Renal pelvis (tissue), 12 donors: ENCODE measurements at places on chromosomes 12 and 14. TPM values are rescaled to one million over a fixed set of nuclear protein-coding genes. Genes with fewer than 3 reads are reported as not detected.

DNA sequence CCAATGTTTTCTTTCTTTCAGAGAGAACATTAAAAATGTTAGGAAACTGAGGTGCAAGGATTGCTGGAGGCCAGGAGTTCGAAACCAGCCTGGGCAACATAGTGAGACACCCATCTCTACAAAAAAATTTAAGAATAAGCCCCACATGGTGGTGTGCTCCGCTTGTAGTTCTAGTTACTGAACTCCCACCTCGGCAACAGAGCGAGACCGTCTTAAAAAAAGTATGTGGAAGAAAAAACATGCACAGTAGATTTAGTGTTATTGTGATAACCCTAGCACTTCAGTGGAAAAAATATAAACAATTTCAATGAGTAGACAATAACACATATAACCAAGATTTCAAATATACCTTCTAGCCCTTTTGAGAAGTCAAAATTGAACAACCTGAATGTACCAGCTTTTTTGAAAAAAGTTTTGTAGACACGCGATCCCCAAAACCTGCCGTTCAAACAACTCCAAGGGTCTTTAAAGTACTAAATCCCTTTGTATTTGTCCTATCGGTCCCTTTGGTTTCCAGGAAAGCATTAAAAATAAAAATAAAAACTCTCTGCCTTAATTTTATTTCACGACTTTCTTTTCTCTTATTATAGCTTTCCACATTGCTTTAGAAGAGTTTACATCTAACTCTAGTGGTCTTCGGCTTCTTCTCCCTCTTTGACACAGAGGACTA lies 1.0 kb upstream of the ANO6 start:
- no peak for DNase-seq

STXBP6 gene
- polyA plus RNA-seq: 7.1 TPM

GRCh38 chr14:77311217-77311616 lies 9.5 kb downstream of the POMT2 start:
- DNase-seq: no peak

- DNase-seq: peak; percentile 34
Observed at GRCh38 chr12:53677800-53678148, 1.9 kb upstream of the ATP5MC2 start.

DNA sequence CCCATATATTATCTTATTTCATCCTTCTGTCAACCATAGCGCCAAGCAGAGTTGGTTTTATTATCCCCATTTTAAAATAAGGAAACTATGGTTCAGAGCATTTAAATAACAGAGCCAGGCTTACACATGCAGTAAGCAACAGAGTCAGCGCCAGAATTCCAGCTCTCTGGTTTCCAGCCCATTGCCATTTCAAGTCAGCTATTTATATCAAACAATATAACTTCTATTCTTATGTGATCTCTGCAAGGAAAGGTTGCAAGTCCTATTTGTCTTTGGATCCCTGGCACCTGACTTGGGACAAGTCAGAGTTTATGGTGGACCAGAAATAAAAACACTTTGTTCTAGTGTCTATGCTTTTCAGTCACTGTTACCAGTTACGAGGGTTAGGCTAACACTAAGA lies 174.1 kb upstream of the EEA1 start:
- DNase-seq: no peak

DNA sequence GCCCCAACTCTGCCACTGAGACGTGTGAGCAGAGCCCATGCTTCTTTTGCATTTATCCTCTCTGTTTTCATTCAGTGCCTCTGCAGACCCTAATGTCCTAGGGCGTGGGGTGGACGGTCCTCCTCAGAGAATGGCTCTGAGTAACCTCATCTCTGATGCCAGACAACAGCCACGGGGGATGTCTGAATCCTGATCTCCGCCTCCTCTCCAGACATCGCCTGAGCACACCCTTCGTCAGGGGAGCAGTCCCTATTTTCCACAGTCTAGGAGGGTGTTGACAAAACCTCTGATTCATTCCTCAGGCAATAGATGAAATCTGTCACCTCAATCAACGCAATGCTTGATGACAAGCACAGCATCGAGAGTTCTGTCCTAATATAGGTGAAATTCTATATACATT lies 109.2 kb upstream of the DYRK2 start:
- DNase-seq: no peak

GRCh38 chr14:85088192-85088591 lies 441.8 kb upstream of the FLRT2 start:
- no peak for DNase-seq

DNA sequence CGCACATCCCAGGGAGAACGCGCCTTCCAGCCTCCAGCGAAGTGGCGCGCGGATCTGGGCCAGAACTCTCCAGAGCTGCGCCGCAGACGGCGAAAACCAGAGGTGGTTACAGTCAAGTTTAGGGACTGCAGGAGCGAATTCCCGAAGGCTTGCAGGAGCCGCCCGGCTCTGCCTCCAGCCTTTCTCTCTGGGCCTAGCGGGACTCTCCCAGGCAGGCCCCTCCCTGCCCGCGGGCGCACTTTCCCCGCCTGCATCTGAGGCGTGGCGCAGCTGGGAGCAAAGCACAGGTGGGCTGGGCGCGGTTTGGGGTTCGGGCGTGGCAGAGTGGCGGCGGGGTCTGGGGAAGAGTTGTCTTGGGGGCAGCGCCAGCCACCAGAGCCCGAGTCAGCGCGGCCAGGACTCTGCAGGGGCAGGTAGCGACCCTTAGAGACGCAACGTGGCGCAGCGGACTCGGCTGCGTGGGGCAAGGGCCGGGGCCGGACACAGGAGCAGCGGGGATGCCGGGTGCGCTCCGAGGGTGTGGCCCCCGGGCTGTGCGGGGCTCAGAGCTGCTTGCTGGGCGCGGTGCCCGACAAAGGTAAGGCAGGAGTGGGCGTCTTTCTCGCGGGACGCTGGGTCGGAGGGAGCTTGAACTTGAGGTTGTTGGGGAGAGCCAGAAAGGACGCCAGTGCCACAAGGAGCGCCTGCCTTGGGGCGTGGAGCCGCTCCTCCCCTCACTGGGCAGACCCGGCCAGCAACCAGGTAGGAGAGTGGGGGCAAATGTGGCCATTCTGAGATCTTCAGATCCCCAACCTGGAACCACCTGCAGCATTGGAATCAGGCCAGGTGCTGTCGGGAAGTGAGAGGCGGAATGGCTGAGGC lies 1126.0 kb downstream of the AACS start:
- peak; percentile 9 for DNase-seq

KCNJ8 gene
- 22.8 TPM for polyA plus RNA-seq

DNA sequence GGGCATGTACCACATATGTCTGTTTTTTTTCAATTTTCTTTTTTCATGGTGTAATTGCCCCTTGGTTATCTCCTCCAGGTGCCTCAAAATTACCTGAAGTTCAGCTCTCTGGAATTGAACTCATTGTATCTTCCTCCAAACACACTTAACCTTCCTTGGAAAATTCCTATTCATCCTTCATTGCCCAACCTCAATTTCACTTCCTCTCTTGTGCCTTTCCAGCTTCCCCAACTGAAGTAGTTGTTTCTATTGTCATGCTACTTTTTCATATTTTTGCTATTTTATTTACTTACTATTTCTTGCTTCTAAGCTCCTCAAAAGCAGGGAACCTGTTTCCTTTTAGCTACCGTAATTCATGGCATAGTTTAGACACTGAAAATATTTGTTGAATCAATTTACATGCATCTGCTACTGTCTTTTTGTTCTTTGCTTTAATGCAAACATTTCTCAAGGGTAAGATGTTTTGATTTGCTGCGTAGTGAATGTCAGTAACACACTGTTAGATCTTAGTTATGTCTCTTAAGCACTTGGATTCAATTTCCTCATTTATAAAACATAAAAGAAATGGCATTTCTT lies 37.0 kb upstream of the STXBP6 start:
- DNase-seq: no peak

DNA sequence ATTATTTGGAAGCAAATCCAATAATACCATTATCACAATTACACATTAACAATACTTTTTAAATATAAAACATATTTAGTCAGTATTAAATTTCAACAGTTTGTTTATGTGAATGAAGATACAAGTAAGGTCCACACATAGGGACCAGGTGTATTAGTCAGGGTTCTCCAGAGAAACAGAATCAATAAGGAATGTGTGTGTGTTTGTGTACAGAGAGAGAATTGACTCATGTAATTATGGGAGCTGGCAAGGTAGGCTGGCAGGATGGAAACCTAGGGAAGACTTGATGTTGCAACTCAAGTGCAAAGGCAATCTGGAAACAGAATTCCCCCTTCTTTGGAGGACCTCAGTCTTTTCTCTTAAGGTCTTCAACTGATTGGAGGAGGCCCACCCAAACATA lies 123.2 kb upstream of the OTX2 start:
- DNase-seq: no peak

DNA sequence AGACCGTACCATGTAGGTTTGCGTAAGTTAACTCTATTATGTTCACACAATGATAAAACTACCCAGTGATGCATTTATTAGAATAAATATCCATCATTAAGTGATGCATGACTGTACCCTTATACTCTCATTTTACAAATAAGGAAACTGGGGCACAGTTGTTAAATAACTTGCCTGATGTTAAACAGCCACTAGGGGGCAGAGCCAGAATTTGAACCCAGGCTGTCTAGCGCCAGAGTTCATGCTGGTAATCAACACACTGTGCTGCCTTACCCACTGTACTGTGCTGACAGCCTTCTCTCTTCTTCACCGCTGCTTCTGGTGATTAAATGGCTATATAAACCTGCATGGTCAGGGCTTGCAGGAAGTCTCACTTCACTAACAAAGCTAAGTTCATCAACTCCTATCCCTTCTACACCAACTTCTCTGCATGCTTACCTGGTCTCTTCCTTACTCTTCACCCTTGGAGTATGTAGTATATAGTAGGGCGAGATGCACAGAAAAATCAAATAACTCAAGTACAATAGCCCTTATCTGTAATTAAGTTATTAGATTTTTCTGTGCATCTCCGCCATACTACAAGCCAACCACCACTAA lies 43.6 kb upstream of the APPL2 start:
- peak; percentile 9 for DNase-seq

UNG gene
- 67.5 TPM for polyA plus RNA-seq

- no peak for DNase-seq
Observed at GRCh38 chr12:60173224-60174170, 577.7 kb downstream of the SLC16A7 start.

NXPH4 gene
- 3.7 TPM for polyA plus RNA-seq

CD27 gene
- polyA plus RNA-seq: 2.6 TPM

GRCh38 chr12:89544681-89545184 lies 18.9 kb upstream of the POC1B start:
- peak; percentile 65 for DNase-seq

- no peak for DNase-seq
Observed at GRCh38 chr12:132948146-132949066, 7.7 kb downstream of the ZNF605 start.

- no peak for DNase-seq
Observed at GRCh38 chr12:84727961-84728360, 184.6 kb downstream of the SLC6A15 start.

A2ML1 gene
- 0.20 TPM for polyA plus RNA-seq

DNA sequence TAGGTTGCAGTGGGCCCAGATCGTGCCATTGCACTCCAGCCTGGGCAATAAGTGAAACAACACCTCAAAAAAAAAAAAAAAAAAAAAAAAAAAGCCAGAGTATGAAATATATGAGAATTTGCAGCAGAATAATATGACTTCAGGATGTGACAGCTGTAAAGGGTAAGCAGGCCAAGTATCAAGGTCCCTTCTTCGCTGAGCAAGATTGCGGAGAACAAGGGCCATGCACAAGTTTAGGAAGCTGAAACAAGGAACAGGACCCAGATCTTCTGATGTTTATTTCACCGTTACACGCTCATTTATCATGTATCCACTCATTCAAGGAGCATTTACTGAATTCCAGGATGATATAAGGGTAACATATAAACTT lies 659 bp upstream of the FOXJ2 start:
- DNase-seq: no peak

KRT71 gene
- polyA plus RNA-seq: not detected

DNA sequence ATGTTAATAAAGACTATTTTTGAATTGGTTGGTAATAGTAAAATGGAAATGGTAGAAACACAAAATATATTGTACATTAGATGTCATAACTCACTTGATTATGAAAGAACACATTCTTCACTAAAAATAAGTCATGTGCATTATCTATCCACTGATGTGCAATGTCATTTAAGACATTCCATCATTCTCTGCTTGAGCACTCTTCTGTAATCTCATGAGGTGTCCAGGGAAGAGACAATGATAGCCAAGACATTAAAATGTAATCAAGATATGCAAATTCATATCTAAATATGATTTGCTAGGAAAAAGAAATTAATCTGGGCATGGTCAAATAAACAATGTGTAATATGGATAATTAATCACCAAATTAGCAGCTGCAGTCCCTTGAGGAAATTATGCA lies 422.5 kb downstream of the BTG1 start:
- no peak for DNase-seq

- no peak for DNase-seq
Observed at GRCh38 chr14:90308561-90308960, 23.2 kb downstream of the NRDE2 start.

GRCh38 chr14:58327019-58327418 lies 28.7 kb downstream of the ARID4A start:
- DNase-seq: no peak

SVOP gene
- polyA plus RNA-seq: 0.12 TPM

DNA sequence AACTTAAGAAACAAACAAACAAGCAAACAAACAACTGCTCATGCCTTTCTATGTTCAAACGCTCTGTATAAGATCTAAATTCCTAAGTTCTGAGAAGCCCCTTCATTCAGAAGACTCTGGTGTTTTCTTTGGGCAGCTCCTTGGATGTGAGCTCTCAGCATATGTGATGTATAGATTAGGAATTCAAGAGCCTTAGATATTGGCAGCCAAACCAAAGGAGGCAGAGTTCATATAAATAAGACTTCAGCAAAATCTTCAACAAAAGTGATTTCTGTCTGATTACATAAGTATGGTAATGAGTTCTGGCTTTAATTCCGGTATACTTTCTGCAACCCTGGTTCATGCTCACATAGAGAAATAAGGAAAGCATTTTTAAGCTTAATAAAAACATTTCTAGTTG lies 145.6 kb downstream of the DYRK2 start:
- DNase-seq: no peak

DNA sequence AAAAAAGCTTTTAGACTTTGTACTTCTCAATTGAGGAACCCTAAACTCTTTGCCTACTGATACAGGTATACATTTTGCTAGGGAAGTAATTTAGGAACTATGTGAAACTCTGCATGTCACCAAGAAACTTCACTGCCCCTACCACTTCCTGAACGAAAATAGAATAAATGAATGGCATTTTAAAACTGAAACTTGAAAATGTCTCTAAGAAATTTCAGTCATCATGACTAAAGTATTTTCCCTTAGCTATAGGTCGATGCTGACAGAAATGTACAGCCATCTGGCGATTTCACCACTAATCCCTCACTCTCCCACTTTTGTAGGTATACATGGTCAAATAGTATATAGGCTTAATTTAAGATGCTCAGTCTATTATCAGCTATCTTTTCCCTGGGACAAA lies 194.9 kb upstream of the SYT10 start:
- no peak for DNase-seq

DNA sequence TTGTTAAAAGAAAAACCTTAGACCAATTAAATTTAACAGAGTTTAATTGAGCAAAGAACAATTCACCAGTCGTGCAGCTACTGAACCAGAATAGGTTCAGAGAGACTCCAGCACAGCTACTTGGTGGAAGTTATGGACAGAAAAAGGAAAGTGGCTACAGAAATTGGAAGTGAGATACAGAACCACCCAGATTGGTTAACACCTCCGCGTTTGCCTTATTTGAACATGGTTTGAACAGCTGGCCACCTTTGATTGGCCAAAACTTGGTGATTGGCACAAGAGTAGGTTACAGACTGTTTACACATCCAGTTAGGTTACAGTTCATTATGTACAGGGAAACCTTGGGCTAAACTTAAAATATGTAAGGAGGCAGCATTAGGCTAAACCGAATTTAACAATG lies 54.9 kb downstream of the SRGAP1 start:
- no peak for DNase-seq
